ENCODE measurements at places on chromosomes 1 and 21. TPM values are rescaled to one million over a fixed set of nuclear protein-coding genes. Genes with fewer than 3 reads are reported as not detected.

Gene RPS6KA1
- total RNA-seq: 12.9 TPM

Gene ZDHHC18
- 10.3 TPM for total RNA-seq

Gene CA14
- total RNA-seq: 5.6 TPM

Gene KMO
- total RNA-seq: 37.5 TPM

Gene RNU1-2
- total RNA-seq: 1,159 TPM

Gene CC2D1B
- 14.5 TPM for total RNA-seq

Gene GSTM5
- total RNA-seq: 0.10 TPM

Gene KCND3
- total RNA-seq: 24.7 TPM

Gene TMEM51
- 2.4 TPM for total RNA-seq

Gene MCOLN3
- total RNA-seq: 0.05 TPM

Gene GBP1
- 11.1 TPM for total RNA-seq

Gene SLX9
- 19.1 TPM for total RNA-seq

Gene FCRL5
- 0.05 TPM for total RNA-seq

Gene SYDE2
- total RNA-seq: 4.8 TPM

Gene NTRK1
- total RNA-seq: not detected

Gene KRTAP21-2
- not detected for total RNA-seq

Gene EEIG2
- 1.5 TPM for total RNA-seq
